ENCODE measurements at places on chromosomes 7 and 10. TPM values are rescaled to one million over a fixed set of nuclear protein-coding genes. Genes with fewer than 3 reads are reported as not detected.

GRCh38 chr7:116629051-116629463 is 42.9 kb upstream of the MET start:
- DNase-seq: no peak

PLXNA4 gene
- 4.9 TPM for polyA plus RNA-seq

- DNase-seq: no peak
These were observed 236.5 kb downstream of the WDR11 start for GRCh38 chr10:121087688-121088087.

GRCh38 chr7:43686991-43687390 is 42.3 kb downstream of the COA1 start:
- DNase-seq: no peak

DNA sequence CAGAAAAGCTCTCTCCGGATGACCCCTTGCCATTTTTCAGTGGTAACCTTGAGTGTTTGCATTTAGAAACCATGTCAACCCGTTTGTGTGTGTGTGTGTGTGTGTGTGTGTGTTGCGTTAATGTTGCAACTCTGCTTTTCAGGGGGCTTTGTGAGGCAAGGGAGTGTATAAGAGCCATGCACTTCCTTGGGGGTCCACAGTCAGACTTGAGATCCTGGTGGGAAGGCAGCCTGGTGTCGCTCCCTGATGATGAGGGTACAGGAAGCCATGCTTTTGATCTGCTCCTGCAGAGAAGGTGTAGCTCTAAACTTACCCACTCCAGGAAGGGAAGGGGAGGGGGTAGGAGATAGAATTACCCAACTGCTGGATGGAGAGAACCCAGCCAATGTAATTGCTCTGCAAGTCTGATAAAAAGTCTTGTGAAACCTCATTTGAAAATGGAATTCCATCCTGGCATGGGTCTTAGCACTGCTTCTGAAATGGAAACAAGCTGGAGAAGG is 10.7 kb downstream of the GRK5 start:
- no peak for DNase-seq

SMO gene
- 36.8 TPM for polyA plus RNA-seq

DNA sequence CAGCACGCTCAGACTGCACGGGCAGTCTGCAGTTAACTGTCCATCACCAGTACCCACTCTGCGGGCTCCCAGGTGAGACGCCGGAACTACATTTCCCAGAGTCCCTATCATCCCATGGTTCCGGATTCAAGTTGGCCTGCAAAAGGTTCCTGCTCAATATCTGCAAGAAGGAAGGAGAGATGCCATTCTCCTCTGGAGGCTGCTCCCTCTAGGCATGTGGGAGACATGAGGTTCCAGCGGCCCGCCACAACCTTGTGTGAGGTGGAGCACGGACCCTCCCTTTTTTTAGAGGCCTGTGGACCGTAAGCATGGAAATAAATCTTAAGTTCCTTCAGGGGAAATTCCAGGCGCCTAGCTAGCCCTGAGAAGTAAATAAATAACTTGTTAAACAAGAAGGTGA is 29.7 kb downstream of the NUP42 start:
- DNase-seq: no peak

NOS3 gene
- polyA plus RNA-seq: 5.5 TPM

GRCh38 chr7:92880212-92881090 is 44.1 kb upstream of the CDK6 start:
- peak; percentile 2 for DNase-seq

GRCh38 chr10:129718548-129719414 is 245.3 kb downstream of the EBF3 start:
- no peak for DNase-seq

All from forelimb muscle (tissue), 1 donor.